CD4-positive, alpha-beta T cell treated with Interleukin-17A for 4 hours (primary cell): ENCODE measurements at places on chromosomes 12 and 14.

- no peak for DNase-seq
Measured at GRCh38 chr12:77222336-77222735, 157.0 kb upstream of the E2F7 start.

- no peak for DNase-seq
Measured at GRCh38 chr12:117518594-117519270, 157.3 kb upstream of the NOS1 start.

GRCh38 chr14:68346556-68347343 is 446.1 kb downstream of the ZFP36L1 start:
- no peak for DNase-seq

GRCh38 chr12:8917751-8918150 is 3.4 kb downstream of the PHC1 start:
- DNase-seq: no peak

DNA sequence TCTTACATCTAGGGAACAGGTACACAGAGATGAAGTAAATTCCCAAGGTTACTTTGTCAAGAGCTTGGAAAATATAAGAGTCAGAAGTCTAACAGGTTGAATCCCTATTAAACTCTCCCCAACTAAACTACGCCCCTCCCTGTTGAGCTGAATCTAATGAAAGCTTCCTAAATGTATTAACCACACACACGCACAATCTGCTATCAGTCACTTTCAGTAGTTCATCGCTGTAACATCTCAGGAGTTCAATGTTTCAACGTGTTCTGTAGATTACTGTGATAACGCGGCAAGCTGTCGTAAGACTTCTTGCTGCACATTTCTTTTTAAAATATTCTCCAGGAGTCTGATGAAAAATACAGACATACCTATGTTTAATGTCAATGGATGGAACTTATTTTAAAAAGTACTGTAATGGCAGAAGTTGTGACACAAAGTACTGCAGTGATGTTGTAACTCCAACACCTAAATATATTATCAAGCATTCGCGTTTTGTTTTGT is 612 bp upstream of the SLC25A3 start:
- peak; percentile 8 for DNase-seq

DNA sequence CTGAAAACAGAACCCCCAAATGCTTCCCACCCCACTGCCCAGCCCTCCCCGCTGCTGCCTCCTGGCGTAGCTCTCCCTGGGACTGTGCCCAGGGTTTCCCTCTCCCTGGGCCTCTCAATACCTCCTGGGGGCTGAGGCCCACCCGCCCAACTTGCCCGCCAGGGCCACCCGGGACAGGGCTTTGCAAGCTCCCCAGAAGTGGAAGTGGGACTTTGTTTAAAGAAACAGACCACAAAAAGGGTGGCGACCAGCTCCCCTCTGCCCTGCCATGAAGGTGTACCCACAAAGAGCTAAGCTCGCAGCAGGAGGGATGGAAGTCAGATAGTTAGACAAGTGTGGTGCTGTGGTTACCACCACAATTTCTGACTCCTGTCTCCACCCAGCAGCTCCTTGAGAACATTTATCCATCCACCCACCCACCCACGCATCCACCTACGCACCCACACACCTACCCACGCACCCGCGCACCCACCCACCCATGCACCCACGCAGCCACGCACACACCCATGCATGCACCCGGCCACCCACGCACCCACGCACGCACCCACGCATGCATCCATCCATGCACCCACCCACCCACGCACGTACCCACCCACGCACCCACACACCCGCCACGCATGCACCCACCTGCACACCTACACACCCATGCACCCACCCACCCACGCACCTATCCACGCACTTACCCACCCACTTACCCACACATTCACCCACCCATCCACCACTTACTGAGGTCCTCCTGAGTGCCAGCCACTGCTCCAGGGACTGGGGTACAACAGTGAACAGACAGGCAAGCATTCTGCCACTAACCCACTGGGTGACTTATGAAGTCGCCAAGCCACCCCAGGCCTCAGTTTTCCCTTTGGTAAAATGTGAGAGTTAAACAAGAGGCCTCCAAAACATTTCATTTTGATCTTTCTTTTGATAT is 127.3 kb downstream of the SCARB1 start:
- no peak for DNase-seq

DNA sequence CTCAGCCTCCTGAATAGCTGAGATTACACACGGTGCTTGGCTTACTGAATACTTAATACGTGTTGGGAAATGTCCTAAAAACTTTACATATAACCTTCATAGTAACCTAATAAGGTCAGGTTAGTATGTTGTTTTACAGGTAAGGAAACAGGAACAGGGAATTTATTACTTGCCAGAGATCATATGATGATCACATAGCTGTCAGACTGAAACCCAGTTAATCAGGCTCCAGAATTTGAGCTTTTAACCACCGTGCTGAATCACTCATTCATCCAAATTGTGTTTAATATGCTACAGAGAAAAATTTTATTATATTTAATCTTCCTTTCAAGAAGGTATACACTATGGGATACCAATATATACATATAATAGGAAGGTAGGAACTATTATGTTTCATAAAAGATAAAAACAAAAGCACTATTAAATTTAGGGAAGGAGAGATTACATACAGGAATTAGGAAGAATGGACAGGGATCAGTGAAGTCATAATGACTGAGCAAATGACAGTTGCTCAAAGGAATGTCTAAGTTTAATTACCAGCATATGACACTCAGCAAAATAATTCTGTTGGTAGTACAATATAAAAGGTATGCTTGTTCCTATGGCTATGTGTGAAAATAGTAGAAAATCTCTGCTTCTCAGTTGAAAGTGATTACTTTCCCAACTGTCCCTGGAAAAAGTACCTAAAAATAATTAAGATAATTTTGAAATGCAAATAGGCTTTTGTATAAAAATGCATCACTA is 59.3 kb downstream of the HEATR5A start:
- DNase-seq: no peak

DNA sequence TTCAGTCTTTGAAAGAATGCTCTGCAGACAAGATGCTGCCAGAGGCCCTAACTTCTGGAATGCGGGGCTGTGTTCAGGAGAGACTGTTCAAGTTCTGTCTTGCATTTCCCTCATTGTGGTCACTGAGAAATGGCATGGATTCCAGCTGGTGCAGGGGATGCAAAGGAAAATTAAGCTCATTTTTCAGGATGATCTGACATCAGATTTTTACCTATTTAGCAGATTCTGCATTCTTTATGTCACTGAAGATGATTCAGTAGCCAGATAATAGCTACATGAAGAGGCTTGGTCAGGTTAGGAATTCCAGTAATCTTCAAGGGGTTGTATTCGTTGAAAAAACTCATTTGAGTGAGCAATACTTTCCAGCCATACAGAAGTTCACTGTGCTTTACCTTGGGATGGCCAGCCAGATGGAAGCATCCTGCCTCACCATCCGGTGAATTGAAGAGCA is 16.1 kb upstream of the MFAP5 start:
- no peak for DNase-seq
